M059J (cell line): ENCODE measurements at places on chromosomes 16 and 17.

- DNase-seq: no peak
Measured at GRCh38 chr17:81093619-81094508, 58.9 kb downstream of the BAIAP2 start.

- no peak for DNase-seq
Measured at GRCh38 chr16:69542974-69543373, 22.8 kb upstream of the NFAT5 start.

- no peak for DNase-seq
Measured at GRCh38 chr16:84565669-84566495, 52.0 kb downstream of the COTL1 start.

DNA sequence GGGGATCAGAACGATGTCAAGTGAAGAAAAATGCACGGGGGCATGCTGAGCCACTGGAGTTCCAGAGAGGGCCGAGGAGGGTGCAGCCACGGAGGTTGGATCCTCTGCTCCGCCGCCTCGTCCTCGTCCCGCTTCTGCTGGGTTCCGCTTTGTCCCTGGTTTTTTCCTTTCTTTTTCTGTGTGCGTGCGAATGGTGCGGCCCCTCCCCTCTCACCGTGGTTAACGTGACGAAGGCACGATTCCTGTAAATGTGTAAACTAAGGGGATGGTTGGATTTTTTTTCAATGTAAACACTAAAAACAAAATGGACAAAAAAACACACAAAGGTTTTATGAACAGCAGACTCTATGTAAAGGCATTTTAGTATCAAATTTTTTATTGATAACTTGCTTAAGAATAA is 46.7 kb downstream of the ACTG1 start:
- no peak for DNase-seq

- no peak for DNase-seq
Measured at GRCh38 chr17:34669511-34669910, 90.1 kb downstream of the TMEM132E start.

DNA sequence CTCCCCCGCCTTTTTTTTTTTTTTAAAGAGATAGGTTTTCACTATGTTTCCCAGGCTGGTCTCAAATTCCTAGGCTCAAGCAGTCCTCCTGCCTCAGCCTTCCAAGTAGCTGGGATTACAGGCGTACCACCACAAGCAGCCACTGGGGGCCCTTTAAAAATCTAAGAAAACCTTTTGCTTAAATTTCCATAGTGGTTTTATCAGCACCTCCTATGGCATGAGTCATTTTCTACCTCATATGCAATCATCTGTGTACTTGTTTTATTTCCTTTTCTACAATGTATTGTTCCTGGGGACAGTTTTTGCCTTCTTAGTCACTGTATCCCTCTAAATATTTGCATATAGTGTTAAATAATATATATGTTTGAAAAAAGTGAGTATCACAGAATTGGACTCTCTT is 29.2 kb downstream of the GNA13 start:
- peak; percentile 75 for DNase-seq

GRCh38 chr16:81816351-81816750 is 37.3 kb downstream of the PLCG2 start:
- DNase-seq: no peak

DNA sequence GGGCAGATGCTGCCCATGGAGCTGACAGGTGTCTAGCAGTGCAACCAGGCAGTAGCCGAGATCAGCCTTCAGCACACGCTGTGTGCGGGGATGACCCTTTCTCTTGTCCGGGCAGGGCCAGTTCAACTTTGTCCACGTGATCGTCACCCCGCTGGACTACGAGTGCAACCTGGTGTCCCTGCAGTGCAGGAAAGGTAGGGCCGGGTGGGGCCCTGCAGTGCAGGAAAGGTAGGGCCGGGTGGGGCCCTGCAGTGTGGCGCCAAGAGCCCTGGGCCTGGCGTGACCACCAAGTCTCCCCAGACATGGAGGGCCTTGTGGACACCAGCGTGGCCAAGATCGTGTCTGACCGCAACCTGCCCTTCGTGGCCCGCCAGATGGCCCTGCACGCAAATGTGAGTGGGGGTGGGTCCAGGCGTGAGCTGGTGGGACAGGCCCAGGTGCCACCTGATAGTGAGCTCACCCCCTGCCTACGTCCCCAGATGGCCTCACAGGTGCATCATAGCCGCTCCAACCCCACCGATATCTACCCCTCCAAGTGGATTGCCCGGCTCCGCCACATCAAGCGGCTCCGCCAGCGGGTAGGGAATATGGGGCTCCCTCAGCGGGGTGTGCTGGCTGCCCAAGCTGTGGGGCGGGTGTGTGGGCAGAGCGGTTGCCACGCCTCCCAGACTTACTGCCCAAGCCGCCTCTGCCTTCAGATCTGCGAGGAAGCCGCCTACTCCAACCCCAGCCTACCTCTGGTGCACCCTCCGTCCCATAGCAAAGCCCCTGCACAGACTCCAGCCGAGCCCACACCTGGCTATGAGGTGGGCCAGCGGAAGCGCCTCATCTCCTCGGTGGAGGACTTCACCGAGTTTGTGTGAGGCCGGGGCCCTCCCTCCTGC is 40.2 kb downstream of the TSC2 start:
- no peak for DNase-seq

DNA sequence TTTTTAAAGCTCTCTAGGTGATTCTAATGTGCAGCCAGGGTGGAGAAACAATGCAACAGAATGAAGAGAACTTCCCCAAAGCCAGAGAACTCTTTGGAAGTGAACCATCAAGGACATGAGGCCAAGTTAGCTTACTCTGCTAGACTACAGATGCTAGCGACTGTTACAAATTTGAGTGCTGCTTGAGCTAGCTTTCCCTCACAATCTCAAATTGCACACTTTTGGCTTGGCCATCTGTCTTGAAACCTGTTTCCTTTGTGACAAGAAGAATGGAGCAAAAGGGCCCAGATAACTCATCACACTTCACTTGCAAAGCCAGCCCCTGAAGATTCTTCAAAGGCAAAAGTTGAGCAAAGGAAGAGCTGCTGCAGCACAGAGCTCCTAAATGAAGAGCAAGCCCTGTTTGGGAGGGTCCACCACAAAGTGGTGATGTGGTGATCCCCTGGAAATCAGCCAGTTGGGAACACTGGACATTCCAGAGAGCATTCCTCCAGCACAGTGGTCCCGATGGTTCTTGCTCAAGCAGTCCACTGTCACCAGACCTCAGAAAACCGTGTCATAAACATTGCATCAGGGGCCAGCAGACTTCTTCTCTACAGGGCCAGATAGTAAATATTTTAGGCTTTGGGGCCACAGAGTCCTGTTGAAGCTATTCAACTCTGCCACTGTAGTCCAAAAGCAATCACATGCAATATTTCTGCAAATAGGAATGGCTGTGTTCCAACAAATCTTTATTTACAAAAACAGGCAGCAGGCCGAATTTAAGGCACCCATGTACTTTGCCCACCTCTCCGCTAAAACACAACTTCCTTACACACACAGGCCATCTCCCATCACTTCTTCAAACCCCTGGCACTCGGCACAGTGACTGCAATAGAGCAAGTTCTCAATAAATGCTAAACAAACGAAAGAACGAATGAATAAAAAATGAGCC is 21.2 kb downstream of the SLC39A11 start:
- no peak for DNase-seq

- no peak for DNase-seq
Measured at GRCh38 chr16:27312580-27313421, 973 bp upstream of the IL4R start.

DNA sequence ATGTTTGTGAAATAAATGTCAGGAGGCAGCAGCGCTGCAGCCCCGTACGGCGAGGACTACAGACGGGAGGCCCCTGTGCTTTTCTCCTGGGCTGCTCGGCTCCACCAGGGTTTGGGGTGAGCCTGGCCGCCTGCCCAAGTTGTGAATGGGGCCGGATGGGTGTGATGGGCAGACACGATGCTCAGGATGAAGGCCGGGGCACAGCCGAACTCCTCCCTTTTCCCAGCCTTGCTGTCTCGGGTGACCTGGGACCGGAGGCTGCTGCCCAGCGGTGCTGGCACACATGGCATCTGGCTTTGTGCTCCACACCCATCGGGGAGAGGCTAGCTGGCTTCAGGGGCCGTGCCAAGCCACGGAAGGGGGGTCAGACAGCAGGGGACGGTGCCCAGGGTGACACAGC is 34.2 kb upstream of the ZFPM1 start:
- DNase-seq: no peak

GRCh38 chr16:4359914-4360313 is 8.8 kb upstream of the PAM16 start:
- DNase-seq: no peak

GRCh38 chr16:30875871-30876801 is 17.7 kb downstream of the BCL7C start:
- DNase-seq: peak; percentile 18
